Pulmonary artery endothelial cell (primary cell): ENCODE measurements at places on chromosomes 6 and 20. TPM values are rescaled to one million over a fixed set of nuclear protein-coding genes. Genes with fewer than 3 reads are reported as not detected.

GRCh38 chr6:51004380-51004779 lies 185.7 kb downstream of the TFAP2B start:
- no peak for DNase-seq

ARMH2 gene
- total RNA-seq: not detected in 2 replicates

DNA sequence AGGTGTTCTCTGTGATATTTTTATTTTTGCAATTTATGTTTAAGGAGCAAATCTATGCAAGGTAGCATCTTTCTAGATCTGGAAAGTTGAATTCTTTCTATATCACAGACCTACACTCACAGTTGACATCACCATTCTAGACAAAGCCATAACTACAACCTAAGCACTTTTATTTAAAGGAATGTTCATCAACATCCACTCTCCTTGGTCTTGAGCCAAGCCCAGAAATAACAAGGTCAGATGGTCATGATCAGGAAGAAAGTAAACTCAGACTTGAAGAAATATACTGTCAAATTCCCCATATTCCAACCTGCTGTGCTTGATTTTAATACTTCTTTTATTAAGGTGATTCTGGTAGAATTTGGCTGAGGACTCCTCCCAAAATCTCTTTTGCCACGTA lies 32.2 kb downstream of the MMUT start:
- DNase-seq: peak; percentile 13

DNA sequence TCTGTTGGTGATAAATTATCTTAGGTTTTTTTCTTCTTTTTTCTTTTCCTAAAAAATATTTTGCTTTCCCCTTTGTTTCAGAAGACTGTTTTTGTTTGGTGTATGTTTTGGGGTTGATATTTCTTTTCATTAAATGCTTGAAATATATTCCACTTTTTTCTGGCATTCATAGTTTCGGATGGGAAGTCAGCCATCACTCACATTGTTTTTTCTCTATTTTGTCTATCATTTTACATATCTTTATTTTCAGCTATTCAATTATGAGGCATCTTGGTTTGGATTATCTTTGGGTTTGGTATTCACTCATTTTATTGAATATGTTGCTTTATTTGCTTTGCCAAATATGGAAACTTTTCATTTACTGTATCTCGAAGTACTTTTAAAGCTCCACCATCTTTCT lies 600.5 kb upstream of the EYS start:
- no peak for DNase-seq

DNA sequence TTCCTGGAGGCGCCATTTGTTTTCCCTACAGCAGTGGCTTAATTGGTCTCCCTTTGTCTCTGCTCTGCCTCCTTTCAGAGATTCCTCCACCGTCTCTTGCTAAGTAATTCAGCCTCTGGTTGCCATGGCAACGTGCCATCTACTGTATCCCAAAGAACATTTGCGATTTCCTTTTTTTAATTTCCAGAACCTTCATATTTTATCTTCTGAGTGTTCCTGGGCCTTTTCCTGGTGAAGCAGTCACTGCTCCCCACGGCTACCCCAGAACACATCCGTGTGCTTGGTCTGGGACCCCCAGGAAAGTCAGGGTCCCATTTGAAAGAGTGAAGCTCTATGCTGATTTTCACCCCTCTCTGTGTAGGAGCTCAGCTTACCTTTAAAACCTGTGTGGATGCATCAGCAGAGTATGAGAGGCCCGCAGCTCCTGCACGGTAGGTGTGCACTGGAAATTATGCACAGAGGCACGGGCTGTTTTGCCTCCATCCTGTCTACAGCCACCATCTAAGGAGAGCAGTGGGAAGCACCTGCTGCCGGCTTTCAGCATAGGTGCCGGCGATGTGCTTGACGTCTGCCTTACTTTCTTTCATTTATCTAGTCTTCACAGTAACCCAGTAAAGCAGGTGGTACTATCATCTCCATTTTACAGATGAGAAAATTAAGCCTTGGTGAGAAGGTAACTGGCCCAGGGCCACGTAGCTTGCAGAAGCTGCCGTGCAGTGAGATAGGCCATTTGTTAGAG lies 122.8 kb downstream of the SYCP2 start:
- DNase-seq: no peak

DNA sequence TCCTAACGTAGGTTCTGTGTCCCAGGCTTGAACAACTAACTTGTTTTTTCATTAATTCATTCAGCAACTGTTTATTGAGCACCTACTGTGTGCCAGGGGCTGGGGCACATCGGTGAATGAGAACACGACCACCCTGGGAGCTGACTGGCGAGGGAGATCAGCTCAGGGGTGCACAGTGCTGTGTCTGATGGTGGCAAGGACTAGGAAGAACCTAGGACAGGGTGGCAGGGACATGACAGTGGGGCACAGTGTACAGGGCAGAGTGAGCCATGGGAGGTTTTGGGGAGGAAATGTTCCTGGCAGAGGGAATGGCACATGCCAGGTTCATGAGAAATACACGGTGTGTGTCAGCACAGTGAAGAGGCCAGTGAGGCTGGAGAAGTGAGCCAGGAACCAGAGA lies 76.7 kb downstream of the BMP7 start:
- DNase-seq: no peak

GRCh38 chr6:1850121-1850839 lies 240.6 kb downstream of the FOXC1 start:
- no peak for DNase-seq

PRDM13 gene
- not detected in 2 replicates for total RNA-seq
